Urothelium cell line (cell line): ENCODE measurements at places on chromosomes 12 and 14.

GRCh38 chr12:63822352-63822751 is 22.1 kb upstream of the SRGAP1 start:
- DNase-seq, result no peak

DNA sequence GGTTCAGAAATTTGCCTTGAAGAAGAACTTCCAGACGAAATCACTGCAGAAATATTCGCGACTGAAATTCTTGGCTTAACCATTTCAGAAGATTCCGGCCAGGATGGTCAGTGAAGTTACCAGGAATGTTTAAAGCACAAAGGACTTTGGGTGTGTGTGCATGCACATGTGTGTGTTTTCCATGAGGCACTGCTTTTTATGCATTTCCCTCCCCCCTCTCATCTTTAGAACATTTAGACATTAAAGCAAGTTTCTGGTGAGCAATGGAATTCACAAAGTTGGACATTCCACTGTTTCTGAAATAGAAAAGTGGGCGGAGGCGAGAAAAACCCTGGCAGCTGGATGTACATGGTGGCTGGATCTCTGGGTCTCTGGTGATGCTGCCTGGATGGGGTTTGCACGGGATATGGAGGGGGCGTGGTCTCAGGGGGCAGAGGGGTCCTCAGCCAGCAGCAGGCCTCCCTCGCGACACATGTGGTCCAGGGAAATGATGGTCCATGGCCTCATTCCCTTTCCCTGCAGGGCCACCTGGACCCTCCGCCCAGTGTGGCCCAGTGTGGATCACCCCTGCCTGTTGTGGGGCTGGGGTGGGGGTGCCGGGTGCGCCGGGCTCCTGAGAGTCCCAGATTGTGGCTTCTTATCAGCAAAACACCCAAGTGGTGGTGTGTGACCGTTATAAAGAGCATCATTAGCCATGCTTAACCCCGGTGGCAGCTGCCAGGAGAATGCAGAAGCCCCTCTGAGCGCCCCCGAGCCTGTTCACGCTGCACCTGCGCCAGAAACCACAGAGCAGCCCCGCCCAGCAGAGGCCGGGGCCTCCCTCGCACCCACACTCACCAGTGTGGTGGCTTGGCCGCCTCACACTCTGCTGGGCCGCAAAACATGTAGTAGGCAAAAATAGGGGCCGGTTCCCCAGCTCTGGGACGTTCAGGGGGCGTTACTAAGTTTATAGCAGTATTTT is 17.8 kb upstream of the BCL7A start:
- no peak for DNase-seq

DNA sequence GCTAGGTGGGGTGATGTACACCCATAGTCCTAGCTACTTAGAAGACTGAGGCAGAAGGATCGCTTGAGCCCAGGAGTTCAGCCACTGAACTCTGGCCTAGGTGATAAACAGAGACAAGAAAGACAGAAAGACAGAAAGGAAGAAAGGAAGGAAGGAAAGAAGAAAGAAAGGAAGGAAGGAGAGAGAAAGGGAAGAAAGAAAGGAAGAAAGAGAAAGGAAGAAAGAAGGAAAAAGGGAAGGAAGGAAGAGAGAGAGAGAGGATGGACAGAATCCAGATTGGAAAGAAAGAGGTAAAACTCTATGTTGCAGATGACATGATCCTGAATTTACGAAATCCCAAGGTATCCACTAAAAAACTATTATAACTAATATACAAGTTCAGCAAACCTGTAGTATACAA is 8.2 kb downstream of the INTS13 start:
- no peak for DNase-seq

GRCh38 chr12:27966870-27967269 is 5.7 kb downstream of the PTHLH start:
- DNase-seq, result peak; percentile 83

- DNase-seq, result no peak
Measured at GRCh38 chr14:90458536-90458935, 61.7 kb downstream of the CALM1 start.

GRCh38 chr12:50647031-50647430 is 116.9 kb upstream of the ATF1 start:
- DNase-seq, result no peak

GRCh38 chr12:89319122-89319521 is 33.2 kb downstream of the DUSP6 start:
- no peak for DNase-seq
